ENCODE measurements at places on chromosomes 16 and 17.

GRCh38 chr16:3623642-3624041 lies 12.2 kb upstream of the SLX4 start:
- DNase-seq: no peak

DNA sequence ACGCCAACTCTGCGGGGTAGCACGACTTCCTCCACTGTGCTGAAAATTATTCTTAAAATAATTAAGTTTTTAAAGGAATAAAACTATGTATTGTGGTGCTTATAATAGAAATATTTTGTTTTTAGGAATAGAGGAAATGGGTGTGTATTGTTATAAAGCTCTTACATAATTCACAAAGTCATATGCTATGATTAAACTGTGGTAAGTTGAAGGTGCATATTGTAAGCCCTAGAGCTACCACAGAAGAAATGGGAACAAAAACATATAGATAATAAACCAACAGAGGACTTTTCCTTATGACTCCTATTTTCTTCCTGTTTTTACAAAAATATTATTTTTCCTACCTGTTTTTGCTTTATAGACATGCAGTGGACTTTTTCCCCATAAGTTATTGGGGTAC lies 4.3 kb upstream of the SLFN11 start:
- DNase-seq: no peak

DNA sequence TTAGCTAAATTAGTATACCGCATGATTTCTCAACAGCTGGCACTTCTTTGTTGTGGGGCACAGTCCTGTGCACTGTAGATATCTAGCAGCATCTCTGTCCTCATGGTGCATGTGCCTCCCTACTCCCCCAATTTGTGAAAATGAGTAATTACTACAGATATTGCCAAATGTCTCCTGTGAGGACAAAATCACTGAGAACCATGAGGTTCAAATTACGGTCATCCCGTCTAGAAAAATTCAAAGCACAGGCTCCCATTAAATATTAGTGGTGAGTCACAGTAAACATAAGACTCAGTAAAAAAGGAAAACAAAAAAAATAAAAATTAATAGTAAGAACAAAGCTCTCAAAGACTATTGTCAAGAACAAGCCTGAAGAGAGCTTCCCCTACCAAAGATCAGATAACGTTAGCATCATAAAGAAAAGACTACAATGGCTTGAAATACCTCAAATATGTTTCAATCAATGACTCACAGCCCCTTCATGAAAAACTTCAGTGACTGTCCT lies 57.8 kb downstream of the STH start:
- DNase-seq: no peak

DNA sequence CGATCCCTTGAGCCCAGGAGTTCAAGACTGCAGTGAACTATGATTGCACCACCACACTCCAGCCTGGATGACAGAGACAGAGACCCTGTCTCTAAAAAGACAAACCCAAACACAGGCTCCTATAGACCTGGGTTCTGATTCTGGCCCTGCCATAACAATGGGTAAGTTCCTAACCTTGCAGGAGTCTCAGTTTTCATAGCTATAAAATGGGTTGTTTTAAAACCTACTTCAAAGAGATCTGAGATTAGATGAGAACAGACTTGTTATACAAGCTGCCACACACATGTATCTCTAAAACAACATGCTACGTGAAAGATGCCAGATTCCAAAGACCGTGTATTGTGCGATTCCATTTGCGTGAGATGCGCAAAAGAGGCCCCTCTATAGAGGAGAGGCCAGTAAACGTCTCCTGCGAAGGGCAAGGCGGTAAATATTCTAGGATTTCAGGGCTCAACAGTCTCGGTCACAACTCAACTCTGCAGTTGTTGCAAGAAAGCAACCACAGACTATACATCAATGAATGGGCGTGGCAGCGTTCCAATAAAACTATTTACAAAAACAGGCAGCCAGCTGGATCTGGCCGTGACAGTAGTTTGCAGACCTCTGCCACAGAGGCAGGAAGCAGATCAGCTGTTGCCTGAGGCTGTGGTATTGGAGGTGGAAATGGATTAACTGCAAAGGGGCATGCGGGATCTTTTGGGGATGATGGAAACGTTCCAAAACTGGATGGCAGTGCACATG lies 5.9 kb downstream of the CORO7 start:
- no peak for DNase-seq

DNA sequence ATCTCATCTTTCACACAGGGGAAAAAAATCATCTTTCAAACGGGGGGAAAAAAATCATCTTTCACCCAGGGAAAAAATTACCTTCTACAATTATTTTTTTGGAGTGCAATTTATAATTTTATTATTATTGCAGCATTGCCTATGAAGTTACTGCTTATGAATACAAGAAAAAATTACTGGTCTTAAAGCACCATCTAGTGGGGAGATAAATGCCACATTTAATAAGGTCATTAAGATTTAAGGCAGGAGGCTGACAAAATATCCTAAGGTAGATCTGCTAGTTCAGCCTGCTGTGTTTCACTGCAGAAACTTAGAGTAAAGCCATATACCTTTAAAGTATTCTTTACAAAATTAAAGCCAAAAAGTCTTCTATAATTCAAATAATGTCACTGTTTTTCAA lies 13.7 kb downstream of the SHCBP1 start:
- DNase-seq: no peak

- DNase-seq: no peak
Observed at GRCh38 chr17:47686276-47686635, 7.7 kb upstream of the TBKBP1 start.

- no peak for DNase-seq
Observed at GRCh38 chr16:84879569-84880487, 60.0 kb downstream of the CRISPLD2 start.

DNA sequence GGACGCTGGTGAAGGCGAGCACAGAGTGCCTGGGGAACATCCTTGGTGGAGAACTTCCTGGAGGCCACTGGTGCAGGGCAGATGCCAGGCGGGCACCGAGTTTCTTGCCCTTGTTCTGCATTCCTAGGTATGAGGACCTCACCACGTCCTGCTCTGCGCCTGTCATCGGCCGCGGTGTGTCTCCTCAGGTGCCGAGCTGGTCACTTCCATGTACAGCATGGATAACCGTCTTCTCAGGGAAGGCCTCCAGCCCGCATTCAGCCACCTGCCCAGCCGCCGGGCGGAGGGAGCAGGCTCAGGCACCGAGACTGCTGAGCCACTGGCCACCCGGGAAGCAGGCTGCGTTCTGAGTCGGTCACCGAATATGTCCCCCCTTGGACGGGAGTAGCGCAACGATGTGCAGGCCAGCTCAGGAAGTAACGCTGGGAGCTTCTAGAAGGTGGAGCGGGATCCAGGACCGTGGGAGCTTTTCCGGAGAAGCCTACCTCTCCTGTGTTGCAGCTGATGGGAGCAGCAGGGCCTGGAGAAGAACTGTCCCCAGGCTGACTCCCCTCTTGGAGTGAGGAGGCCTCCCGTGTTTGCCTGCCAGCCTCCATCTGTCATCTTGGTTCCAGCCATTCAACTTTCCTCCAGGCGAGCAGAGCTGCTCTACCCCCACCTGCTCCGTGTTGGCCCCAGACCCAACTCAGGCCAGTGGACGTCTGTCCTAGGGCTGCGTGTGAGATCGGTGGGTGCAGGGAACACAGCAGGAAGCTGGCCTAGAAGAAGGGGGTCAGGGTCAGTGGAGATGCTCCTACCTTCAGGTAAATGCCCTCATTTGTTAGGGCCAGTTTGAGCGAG lies 2.1 kb upstream of the BAIAP2 start:
- no peak for DNase-seq

GRCh38 chr17:13520899-13521572 lies 80.7 kb downstream of the HS3ST3A1 start:
- no peak for DNase-seq

GRCh38 chr17:178292-179065 lies 3.0 kb downstream of the DOC2B start:
- no peak for DNase-seq

DNA sequence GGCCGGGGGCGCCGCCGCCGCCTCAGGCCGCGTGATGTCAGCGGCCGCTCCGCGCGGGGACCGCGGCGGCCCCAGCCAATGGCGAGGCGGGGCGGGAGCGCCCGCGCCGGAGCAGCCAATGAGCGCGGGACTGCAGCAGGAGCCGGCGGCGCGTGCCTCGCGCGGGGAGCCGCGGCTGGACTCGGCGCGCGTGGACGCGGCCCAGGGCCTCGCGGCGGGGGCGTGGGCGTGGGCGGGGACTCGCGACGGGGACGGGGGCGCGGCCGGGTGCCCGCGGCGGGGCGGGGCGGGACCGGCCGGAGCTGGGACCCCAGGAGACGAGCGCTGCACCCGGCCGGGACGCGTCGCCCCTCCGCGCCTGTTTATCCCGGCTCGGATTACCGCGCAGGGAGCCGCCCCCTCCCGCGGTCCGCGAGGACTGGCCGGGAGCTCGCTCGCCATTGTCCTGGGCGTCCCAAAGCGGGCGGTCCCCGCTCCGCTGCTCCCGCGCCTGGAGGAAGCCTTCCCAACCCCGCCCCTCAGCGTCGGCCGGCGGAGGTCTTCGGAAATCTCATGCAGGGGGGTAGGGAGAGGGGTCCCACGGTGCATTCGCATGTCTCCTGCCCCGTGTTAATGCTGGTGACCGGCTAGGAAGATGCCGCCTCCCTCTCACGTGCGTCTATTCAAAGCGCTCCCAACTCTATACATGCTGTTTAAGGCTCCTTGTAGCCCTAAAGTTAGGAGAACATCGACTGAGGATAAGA lies at the start of gene RNF157:
Gene RNF157, minus strand, starts transcription at position 33 of the 743 bp plus-strand sequence. CDS start 253 bp downstream, outside the sequence.
- peak; percentile 76 for DNase-seq

DNA sequence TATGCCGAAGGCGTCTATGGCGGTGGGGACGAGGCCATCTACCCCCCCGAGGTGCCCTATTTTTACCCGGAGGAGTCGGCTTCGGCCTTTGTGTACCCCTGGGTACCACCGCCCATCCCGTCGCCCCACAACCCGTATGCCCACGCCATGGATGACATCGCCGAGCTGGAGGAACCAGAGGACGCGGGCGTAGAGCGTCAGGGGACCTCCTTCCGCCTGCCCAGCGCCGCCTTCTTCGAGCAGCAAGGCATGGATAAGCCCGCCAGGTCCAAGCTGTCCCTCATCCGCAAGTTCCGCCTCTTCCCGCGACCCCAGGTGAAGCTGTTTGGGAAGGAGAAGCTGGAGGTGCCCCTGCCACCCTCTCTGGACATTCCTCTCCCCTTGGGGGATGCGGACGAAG lies 11.4 kb downstream of the MYO15A start:
- no peak for DNase-seq

DNA sequence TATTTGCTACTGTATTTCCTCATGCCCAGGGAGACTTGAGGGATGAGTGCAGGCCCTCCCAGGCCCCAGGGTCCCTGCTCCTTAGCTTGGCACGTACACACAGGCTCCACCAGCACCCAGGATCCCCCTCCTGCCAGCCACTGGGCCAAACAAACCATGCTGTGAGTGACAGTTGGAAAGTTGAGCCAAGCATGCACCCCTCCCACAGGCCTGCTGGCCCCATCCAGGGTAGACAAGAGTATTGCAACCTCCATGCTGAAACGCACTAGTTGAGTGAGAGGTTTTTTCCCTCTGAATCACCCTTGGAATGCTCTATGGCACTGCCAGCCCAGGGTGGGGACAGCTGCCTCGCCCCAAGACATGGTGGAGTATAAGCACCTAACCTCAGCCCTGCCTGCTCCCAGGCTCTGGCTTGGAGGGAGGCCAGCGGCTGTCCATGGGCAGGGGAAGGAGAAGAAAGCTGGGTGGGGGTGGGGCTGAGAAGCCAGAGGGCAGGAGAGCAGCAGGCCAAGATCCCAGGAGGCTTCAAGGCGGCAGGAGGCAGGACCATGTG lies 49.6 kb downstream of the PITPNM3 start:
- peak; percentile 58 for DNase-seq

GRCh38 chr16:73172241-73172972 lies 124.5 kb upstream of the ZFHX3 start:
- peak; percentile 91 for DNase-seq

DNA sequence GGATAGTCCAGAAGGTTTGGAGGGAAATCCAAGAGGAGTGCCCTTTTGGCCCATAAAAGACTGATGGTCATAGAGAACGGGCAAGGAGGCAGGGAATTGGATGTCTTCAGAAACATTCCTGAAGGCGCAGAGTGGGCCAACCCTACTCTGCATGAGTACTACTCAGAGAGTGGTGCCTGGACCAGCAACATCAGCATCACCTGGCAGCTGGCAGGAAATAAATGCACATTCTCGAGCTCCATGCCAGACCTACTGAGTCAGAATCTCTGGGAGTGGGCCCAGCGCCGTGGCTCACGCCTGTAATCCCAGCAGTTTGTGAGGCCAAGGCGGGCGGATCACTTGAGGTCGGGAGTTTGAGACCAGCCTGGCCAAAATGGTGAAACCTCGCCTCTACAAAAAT lies 27.1 kb upstream of the SLC39A11 start:
- no peak for DNase-seq
